ENCODE measurements at places on chromosomes 3 and 15.

DNA sequence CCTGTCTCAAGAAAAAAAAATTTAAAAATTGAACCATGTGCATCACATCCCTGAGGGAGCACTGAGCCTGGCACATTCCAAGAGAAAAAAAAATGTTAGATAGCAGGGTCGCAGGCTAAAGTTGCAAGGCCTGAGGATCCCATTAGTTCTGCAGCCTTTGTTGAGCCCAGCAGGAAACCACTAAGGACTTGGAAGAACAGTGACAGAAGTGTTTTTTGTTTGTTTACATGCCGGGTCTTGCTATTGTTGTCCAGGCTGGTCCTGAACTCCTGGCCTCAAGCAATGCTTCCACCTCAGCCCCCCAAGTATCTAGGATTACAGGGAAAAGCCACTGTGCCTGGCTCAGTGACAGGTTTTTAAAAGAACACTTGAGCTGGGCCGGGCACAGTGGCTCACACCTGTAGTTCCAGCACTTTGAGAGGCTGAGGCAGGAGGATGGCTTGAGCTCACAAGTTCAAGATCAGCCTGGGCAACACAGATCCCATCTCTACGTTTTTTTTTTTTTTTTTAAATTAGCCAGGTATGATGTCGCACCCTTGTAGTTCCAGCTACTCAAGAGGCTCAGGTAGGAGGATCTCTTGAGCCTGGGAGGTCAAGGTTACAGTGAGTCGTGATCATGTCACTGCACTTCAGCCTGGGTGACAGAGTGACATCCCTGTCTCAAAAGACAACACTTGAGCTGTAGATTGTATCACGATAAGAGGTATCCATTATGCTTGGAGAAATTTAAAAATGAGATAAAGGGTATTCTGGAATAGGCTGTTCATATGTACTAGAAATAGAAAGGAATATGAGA is 15.2 kb downstream of the CHAC1 start:
- no peak for DNase-seq

GRCh38 chr3:43691120-43691995 is 620 bp downstream of the ABHD5 start:
- DNase-seq: peak; percentile 49

DNA sequence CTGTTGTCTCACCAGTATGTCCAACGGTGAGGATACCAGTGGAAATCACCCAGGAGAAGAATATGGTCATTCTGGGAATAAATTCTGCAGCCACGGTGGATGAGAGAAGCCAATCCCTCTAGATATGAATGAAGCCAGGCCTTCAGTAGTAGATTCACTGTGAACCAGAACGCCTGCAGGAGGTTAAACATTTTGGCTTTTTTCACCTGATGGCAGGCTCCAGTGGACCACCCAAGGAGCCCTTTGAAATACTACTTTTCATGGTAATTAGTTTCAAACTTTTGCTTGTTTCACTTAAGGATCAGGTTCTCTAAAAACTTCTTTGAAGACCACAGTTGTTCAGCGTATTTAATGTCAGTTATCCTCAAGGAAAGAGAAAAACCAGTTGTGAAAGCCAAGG is 353.4 kb downstream of the RORA start:
- DNase-seq: no peak

- DNase-seq: no peak
Observed at GRCh38 chr3:4831580-4831950, 147.7 kb upstream of the BHLHE40 start.

- DNase-seq: no peak
Observed at GRCh38 chr15:82135638-82136037, 89.8 kb upstream of the MEX3B start.

DNA sequence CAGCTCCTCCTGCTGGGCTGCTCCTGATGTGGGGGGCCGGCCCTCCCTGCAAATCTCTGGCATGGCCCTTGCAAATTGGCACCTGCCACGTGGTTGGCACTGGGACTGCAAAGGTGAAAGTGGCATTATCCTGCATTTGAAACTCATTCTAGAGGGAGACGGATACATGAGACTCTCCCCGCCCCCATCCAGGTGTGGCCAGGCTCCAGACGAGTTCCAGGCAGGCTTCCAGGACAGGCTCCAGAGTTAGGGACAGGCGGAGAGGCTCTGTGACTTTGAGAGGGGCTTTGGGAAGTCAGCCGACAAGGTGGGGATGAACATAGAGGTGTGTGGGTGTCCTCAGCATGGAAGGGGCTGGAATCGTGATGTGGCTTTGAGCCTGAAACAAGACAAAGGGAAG is 178.5 kb downstream of the APBA2 start:
- no peak for DNase-seq

DNA sequence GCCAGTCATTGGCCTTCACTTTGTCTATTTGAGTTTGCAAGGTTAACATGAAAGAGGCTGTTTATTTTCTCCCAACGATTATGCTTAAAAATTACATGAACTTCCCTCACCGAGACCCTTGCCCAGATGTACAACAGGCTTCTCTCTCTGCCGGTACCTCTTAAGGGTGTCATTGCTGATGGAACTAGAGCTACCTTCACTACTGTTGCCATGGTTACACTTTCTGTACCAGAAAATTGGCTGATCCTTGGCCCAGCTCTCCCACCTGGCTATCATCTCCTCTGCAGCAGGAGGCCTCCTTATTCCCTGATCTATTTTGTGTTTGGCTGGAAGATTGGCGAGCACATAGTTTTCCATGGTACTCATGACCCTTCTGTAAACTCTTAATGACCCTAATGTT is 24.0 kb upstream of the LIPC start:
- no peak for DNase-seq

DNA sequence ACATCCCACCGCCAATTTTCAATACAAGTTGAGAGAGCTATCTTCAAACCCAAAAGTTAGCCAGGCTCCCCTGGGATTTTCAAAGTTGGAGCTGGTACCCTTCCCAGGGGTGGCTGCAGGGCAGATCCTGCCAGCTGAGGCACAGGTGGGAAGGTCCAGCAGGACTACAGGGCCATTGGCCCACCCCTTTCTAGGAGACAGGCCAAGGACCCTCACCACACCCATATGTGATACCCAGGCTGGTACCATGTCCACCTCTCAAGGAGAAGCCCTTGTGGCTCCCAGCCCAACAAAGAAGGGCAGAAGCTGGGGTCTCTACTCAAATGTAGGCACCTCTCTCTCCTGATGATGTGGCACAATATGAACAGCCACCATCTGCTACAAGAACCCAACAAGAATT is 8.0 kb downstream of the POC1A start:
- no peak for DNase-seq

All from suppressor macrophage treated with lipopolysaccharide for 4 hours (primary cell).